D341Med (cell line): ENCODE measurements at places on chromosomes 16 and 17.

DNA sequence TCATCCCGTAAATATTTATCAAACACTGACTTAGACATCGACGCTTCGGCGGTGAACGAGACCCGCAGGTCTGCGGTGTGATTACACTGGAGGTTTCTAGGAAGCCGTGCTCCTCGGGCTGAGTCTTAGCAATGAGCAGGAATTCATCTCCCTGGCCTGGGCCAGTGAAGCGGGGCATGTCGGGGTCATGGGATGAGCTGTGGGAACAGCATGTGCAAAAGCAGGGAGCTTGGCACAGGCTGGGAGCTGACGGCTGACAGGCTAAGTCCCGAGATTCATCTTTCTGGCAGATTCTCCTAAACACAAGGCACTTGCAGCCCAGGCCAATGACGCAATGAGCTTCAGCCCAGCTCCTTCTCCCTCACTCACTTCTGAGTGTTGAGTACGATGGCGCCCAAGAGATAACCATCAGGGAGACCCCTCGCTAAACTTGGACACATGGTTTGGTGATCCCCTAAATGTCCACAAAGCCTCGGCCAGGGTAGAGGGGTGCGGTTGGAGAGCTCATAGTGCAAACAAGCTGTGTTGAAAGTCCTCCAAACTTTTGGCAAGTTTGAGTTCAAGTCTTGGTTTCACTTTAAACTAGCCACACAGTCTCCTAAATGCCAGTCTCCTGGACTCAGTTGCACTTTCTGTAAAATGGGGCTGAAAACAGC, 12.8 kb downstream of the CRISPLD2 start:
- no peak for DNase-seq

DNA sequence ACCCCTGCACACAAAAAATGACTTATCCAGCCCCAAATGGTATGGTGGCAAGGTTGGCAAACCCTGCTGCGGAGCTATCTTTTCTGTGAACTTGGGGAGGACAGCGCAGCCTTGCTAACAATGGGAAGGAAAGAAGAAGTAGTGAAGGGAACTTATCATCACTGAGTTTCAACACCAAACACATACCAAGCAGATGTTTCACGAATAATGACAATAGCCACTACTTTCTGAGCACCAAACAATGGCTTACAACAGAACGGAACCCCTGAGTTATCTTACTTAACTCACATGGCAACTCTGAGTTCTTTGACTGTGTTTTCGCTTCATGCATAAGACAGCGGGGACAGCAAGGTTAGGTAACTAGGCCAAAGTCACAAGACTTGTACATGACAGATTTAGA, 148.9 kb downstream of the XYLT1 start:
- no peak for DNase-seq

DNA sequence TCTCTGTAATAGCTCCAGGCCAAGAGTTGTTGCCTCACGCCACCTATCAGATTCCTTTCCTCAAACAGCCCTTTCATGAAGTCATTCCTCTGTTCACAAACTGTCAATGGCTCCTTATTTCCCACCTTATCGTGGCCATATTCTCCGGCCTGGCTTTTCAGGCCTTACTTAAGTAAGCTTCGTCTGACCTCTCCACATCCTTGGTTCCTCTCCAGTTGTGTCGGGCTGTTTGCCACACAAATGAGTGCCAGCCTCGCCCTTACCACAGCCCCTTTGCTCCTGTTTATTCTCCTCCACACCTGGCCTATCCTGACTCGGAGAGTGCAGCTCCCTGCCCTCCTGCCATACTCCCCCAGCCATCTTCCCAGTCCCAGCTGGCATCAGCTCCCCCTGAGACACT, 2.0 kb downstream of the TP53I13 start:
- DNase-seq = peak; percentile 28

GRCh38 chr17:20202141-20202621, 193.0 kb downstream of the SPECC1 start:
- DNase-seq = no peak

- DNase-seq = no peak
These were observed 9.7 kb upstream of the NXPH3 start for GRCh38 chr17:49565948-49566491.

GRCh38 chr16:69830146-69830533, 68.0 kb downstream of the WWP2 start:
- no peak for DNase-seq
